ENCODE measurements at places on chromosomes 11 and 22. TPM values are rescaled to one million over a fixed set of nuclear protein-coding genes. Genes with fewer than 3 reads are reported as not detected.

Gene SIAE
- total RNA-seq: 9.5 TPM

DNA sequence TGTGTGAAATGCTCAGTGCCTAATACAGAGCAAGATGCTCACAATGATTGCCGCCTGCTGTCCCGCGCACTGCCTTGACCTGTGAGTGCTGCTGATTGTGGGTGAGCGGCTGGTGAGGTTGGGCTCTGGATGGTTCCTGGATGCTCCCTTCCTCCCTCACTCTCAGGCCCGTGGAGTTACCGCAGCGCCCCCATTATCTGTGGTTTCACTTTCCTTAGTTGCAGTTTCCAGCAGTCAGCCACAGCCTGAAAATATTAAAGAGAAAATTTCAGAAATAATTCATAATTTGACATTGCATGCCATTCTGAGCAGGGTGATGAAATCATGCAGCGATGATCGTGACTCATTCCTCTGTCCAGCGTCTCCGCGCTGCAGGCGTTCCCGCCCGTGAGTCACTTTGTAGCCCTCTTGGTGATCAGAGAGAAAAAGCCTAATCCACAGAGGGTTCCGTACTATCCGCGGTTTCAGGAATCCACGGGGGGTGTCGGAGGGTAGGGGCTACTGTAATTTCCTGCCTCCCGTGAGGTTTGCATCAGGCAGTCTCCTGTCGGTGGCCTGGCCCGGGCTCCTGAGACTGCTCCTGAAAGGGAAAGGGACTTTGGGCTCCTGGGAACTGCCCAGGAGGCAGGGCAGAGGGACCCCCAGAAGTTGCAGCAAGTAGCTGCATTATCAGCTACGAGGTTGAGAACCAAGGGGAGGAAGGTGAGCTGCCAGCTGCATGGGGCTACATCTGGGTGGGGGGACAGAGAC lies 10.6 kb downstream of the RPL3 start:
- peak; percentile 95 for DNase-seq

DNA sequence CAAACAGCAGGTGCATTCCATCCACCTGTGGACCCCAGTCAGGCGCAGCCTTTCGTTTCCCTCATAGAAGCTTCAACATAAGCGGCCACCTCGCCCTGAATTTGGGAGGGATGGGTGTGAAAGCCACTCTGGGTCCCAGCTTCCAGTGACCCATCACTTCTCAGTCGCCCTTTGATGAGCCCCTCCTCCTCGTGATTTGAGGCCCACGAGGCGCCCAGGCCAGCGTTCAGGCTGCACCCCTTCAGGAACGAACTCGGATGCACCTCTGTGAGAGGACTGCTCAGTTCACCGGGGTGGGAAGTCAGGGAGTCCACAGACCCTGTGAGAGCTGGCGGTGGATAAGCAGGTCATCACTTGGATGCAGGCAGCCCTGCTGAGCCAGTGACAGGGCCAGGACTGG lies 1118.2 kb downstream of the BRD1 start:
- no peak for DNase-seq

DNA sequence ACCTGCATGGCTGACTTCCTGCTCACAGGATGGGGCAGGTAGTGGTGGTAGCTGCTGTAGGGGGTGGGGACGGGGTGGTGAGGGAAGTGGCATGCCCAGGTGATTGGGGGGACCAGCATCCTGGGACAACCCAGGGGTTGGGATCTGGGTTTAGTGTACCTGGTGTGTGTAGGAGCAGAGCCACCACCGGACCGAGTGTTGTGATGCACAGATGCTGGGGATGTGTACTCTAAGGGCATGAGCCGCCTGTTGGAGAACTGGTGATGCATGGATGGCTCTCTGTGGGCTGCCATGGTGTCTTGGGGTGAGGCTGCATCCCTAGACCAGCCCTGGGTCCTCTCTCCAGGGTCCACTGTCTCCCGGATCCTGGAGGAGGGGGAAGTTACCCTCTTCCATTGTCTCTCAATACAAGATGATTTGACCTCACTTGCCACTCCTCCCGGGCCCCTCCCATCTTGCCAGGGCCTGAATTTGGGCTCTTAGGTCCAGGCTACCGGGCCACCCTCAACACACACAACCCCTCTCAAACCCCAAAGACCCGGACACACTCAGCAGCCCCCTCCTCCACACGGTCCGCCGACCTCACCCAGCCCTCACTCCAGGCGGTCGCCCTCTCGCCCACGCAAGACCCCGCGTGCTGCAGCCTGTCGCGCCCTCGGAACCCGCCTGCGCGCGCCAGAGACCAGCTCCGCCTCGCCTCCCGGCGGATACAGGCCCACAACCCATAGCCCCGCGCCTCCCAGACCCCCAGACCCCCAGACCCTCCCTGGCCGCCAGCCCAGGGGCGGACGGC lies 619 bp downstream of the LRRC75B start:
- DNase-seq: peak; percentile 18

DNA sequence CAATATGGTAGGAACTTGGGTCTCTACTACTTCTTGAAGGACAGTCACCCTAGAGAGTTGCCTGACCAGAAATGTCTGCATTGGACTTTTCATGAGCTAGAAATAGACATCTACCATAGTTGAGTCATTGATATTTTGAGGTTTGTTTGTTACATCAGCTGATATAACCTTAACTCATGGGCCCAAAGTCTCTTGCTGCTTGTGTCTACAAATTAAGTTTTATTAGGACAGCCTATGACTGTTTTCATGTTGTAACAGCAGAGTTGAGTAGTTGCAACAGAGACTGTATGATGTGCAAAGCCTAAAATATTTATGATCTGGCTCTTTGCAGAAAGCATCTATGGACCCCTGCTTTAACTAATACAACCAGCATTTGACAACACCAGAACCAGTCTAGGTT lies 155.3 kb downstream of the MIAT start:
- peak; percentile 60 for DNase-seq

DNA sequence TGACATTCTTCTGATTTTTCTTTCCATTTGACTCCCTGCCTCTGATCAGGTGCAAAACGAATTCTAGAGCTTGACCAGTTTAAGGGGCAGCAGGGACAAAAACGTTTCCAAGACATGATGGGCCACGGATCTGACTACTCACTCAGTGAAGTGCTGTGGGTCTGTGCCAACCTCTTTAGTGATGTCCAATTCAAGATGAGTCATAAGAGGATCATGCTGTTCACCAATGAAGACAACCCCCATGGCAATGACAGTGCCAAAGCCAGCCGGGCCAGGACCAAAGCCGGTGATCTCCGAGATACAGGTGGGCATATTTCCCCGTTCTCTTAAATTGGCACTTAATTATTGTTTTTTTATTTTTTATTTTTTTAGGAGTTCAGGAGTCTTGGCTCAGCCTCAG lies 15.4 kb downstream of the XRCC6 start:
- DNase-seq: no peak

DNA sequence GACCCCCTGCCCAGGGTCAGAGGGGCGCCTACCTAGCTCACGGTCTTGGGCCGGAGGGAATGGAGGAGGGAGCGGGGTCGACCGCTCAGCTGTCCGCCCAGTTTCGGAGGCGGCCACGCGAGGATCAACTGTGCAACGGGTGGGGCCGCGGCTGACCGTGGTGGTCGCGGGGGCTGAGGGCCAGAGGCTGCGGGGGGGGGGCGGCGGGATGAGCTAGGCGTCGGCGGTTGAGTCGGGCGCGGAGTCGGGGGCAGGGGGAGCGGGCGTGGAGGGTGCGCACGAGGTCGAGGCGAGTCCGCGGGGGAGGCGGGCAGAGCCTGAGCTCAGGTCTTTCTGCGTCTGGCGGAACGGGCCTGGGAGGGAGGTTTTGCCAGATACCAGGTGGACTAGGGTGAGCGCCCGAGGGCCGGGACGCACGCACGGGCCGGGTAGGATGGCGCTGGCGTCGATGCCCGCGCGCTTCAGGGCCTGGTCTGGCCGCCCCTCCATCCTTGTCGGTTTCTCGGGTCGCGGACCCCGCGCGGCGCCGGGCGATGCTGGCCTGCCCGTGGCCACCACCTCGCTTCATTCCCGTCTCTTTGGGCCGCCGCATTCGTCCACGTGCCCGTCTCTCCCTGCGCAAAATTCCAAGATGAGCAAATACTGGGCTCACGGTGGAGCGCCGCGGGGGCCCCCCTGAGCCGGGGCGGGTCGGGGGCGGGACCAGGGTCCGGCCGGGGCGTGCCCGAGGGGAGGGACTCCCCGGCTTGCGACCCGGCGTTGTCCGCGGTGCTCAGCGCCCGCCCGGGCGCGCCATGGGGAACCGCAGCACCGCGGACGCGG lies at the start of gene DRD4:
Gene DRD4 (plus strand): TSS at position 759 of the 822 bp plus-strand sequence. CDS start 36 bp downstream, at position 795.
- DNase-seq: peak; percentile 40

Gene PHF21B
- total RNA-seq: not detected

GRCh38 chr22:29096736-29097669 lies 24.2 kb downstream of the KREMEN1 start:
- DNase-seq: peak; percentile 41

DNA sequence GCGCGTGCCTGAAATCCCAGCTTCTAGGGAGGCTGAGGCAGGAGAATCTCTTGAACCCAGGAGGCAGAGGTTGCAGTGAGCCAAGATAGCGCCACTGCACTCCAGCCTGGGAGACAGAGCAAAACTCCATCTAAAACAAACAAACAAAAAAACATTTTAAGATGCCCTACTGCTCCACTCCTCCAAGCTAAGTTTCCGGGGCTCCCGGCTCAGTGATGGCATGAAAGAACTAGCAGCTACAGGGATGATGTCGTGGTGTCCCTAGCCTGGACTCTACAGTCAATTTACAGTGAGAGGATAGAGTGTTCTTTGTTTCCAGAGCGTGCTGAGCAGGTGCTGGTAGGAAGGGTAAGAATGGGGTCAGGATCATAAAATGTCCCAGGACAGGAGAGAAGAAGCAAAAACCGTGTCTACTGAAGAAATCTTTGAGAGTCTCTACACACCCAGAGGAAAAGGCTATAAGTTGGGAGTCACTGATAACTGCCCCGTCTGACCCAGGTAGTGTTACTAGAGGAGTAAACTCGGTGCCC lies 1.2 kb upstream of the ZBTB3 start:
- no peak for DNase-seq

Data from fibroblast of villous mesenchyme (primary cell).